CD4-positive, alpha-beta T cell treated with Interleukin-2 at 100 ng/mL for 4 hours (primary cell): ENCODE measurements at places on chromosomes 12 and 14.

DNA sequence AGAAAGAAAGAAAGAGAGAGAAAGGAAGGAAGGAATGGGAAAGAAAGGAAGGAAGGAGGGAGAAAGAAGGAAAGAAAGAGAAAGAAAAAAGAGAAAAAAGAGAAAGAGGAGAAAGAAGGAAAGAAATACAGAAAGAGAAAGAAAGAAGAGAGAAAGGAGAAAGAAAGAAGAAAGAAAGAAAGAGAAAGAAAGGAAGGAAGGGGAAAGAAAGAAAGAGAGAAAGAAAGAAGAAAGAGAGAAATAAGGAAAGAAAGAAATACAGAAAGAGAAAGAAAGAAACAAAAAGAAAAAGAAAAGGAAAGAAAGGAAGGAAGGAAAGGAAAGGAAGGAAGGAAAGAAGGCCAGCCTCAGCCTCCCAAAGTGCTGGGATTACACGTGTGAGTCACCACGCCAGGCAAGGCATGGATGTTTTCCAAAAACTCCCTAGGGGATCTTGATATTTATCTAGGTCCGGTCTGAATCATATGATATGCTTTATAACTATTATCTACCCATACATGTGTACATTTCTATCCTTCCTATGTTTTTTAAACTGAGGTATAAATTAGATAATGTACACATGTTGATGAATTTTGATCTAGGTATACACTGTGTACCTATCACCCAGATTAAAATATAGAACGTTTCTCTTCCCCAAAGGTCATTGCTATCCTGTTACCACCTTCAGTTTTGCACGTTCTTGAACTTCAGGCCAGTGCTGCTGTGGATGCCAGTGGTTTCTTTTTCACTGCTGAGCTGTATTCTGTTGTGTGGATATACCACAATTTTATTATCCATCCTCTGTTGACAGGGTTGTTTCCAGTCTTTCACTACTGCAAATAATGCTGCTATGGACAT, 177.9 kb downstream of the RBM19 start:
- no peak for DNase-seq

- DNase-seq = no peak
Observed at GRCh38 chr14:39228509-39229221, 5.0 kb upstream of the MIA2 start.

GRCh38 chr12:100199347-100200149, 1.1 kb upstream of the ACTR6 start:
- peak; percentile 75 for DNase-seq

DNA sequence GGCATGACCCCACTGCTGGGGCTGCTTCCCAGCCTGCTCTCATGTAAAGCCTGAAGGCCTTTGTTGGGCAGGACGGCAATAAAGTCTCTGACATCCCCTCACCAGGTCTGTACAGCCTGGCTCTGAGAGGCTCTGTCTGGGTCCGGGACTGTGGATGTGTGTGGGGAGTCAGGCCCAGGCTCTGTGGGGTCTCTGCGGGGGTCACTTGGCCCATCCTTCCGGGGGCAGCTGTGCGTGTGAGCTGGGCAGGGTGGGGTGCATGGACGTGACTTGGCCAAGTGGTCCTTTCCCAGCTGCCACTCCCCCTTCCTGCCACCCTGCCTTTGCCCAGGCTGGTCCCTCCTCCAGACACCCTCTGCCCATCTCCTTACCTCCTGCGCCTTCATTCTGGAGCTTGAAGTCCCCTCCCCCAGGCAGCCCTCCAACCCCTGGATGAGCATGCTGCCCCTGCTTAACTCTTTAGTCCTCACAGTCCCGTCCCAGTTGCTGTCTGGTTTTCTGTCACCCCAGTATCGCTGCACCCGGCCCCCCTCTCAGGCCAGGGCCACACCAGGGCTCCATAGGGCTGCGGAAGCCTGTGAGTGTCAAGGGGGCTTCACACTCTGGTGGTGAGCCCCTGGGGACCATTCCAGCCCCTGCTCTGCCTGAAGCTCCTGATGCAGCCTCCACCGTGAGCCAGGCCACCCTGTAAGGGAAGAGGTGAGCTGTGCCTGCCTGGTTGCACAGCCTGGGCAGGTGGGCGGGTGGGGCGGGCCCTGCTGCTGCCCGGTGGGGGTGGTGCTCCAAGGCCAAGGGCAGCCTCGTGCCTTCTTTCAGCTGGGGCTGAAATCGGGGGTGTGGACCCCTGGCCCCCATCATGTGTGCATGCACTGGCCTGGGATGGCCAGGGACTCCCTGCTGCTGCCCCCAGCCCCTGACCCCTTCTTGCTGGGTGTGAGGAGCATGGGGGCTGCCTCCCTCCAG, 25.5 kb upstream of the KIF26A start:
- DNase-seq = no peak

DNA sequence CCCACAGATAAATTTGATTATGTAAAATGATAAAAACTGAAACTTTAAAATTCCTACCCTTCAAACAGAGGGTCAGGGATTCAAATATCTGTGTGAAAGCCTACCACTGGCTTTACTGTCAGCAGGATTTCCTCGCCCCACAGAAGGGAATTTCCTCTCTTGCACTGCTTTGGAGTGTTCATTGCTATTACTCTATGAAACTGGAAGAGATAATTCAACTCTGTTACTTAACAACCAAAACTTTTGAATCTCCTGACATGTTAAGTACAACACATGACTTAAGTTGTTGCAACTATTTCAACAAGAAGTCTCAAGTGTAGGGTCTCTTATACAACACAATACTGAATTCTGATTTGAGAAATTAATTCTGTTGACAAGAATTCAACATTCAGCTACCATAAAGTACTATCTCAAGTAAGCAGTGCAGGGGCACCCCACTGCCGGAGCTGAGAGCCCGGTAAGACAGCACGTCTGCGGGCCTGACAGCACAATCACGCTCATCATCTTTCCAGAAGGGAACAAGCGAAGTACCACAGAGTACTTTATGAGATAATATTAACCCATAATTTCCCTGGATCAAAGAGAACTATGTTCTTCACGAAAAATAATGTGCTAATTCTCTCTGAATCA, 22.9 kb downstream of the DICER1 start:
- DNase-seq = no peak

- DNase-seq = no peak
Observed at GRCh38 chr14:54554401-54554800, 12.5 kb upstream of the SAMD4A start.

DNA sequence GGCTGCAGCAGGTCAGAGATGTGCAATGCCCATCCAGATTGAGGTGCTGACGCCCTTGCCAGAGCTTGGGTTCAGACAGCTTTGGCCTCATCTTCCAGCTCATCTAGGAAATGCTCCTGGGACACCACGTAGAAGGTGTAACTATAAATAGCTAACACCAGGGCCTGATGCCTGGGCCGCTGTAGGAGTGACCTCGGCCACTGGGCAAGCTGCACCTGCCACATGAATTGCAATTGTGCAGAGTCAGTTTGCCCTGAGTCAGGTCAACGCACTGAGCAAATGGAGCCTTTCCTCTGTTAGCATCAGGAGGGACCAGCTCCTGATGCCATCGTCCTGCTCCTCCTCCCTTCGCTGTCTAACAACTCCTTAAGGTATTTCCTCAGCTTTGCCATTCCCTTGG, 17.4 kb upstream of the DNM1L start:
- DNase-seq = no peak

- peak; percentile 68 for DNase-seq
Observed at GRCh38 chr14:99884834-99885648, 91.8 kb downstream of the EML1 start.

DNA sequence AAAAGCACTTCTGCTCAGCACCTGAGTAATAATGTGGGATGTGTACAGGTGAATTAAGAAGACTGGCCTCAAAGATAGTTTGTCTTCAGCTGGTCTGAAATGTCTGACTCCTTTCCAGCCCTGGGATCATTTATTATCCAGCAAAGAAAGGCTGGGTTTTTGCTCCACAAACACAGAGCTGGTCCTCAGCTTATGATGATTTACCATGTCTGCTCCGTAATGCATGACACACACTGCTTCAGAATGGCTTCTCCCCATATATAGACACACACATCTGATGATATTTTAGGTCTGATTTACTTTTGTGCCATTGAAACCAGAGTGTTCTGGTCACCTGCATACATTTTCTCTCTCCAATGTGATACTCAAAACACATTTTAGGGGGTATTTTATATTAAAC, 225.0 kb downstream of the SLC25A21 start:
- DNase-seq = no peak

- DNase-seq = no peak
Observed at GRCh38 chr12:23744696-23745095, 204.8 kb downstream of the SOX5 start.

DNA sequence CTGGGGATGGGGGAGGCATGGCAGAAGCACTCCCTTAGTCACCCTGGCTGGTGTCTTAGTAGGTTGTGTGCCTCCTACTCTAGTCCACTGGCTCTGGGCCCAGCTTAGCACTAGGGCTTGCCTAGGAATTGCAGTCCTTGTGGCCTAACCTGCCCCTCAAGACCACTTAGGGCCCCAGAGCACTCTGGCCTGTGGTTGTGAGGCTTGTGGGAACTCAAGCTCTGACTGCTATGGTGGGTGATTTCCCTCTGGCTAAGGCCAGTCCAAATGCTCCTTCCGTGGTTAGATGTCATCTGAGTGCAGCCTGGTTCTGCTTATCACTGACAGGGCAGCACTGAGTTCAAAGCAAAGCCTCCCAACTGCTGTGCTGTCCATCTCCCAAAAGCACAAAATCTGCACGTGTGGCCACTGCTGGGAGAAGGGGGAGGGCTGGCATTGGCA, 20.2 kb downstream of the FGD4 start:
- DNase-seq = no peak

- DNase-seq = no peak
Observed at GRCh38 chr14:70067810-70068209, 120.9 kb downstream of the SLC8A3 start.

GRCh38 chr12:70796989-70797388, 123.5 kb downstream of the PTPRR start:
- DNase-seq = no peak

- no peak for DNase-seq
Observed at GRCh38 chr12:75781532-75782046, 250.0 kb downstream of the PHLDA1 start.

DNA sequence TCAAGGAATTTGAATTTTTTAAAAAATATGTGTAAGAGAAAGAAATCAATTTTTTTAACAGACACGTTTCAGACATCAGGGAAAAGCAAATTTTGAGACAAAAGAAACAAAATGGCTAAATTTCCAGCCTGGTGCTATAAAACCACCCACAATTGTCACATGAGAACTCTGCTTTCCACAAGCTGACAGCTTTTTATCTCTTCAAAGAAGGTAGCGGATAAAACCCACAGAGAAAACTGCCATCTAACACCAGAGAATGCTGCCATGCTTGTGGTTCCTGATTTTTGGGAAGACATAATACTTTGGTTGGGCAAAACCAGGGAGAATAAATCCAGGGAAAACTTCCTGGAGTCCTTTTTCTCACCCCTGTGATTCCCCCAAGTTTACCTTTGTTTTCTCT, 10.3 kb upstream of the ITPR2 start:
- no peak for DNase-seq

GRCh38 chr14:84789012-84789411, 740.9 kb upstream of the FLRT2 start:
- DNase-seq = no peak

DNA sequence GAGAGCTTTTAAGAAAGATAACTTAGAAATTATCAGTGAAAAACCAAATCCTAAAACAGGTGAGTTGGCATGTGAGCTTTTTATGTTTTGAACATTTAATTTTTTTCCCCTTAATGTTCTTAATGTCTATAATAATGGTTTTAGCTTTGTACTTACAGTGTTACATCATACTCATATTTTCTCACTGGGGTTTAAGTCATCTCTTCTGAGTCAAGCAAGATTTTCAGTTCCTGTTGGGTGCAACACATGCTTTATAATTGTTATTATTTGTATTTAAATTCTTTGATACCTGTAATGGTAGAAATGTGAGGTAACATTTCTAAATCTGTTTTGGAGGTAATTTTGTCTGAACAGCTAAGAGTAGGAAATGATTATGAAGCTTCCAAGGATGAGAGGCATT, 113.0 kb downstream of the PLEKHA5 start:
- no peak for DNase-seq

DNA sequence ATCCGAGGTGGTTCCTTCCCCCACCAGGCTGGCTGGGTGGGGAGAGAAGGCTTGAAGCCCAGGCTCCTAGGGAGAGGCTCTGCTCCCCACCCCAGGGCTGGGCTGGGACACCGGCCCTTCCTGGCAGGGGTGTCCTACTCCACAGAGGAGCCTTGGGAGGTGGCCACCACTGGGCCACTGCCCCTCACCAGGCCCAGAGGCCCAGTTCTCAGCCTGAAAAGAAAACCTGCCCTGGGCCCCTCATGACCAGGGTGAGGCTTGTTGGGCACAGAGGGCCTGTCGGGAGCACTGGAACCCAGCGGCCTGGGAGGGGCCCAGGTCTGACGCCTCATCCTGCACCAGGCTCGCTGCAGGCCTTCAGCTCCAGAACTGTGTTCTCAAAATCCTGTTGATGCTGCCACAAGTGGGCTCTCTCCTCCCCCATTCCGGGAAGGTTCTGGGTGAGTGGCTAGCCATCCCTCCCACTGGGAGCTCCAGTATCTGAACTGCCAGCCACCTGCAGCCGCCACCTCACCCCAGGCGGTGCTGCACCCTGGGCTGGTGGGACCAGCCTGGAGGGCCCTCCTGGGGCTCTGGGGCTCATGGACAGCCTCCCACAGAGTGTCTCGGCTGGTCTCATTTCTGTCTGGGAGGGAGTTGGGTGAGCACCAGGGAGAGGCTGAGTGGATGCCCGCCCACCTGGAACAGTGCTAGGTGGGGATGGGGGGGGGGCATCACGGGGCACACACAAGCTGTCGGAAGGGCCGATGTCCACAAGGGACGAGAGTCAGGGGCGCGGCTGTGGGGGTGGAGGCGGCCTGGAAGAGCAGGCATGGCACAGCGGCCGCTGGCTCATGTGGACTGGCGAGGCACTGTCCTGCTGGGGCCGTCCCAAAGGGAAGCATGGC, 11.8 kb downstream of the BAG5 start:
- DNase-seq = no peak

- DNase-seq = peak; percentile 32
Observed at GRCh38 chr14:69708586-69709560, 58.1 kb upstream of the SRSF5 start.

GRCh38 chr12:44460261-44460660, 415.9 kb downstream of the NELL2 start:
- DNase-seq = no peak

- DNase-seq = no peak
Observed at GRCh38 chr14:89367779-89368120, 49.3 kb downstream of the FOXN3 start.

DNA sequence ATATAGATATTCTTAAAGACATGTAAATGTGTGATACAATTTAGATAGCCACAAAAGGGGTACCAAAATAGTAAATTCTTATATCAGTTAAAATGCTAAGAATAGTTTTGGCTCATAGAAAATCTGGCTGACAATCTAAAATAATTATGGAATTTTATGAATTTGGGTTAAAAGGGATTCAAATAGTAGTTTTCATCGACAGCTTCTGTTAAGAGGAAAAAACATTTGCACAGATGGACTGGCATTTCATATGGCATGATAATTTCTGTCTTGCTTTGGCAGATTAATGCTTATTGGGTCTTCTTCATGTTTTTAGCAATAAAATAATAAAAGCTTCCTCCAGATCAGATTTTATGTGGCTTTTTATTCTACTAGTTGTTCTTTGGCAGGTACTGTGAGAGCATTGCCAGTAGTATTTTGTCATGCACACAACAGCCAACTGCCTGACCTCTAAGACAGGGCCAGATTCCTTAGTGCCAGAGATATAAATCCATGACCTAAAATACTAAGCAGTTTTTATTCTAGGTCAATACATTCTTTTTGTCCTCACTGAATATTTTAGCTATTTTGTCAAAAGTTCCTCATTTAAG, 9.1 kb downstream of the ABCD2 start:
- no peak for DNase-seq
